ENCODE measurements at places on chromosomes 6 and 20.

DNA sequence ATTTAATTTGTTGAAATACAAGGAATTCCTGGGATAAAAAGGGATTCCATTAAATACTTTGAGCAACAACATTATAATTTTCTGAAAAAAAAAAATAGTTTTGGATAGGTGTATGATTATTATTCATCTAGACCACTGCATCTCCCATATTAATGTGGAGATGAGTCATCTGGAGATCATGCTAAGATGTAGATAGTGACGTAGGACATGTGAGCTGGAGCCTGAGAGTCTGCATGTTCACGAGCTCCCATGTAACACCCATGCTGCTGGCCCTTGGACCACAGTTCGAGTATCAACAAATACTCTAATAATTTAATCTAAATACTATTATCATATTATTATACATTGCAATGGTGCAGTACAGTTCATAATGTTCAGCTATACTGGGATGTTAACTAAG, 91.6 kb downstream of the EPM2A start:
- DNase-seq: no peak

DNA sequence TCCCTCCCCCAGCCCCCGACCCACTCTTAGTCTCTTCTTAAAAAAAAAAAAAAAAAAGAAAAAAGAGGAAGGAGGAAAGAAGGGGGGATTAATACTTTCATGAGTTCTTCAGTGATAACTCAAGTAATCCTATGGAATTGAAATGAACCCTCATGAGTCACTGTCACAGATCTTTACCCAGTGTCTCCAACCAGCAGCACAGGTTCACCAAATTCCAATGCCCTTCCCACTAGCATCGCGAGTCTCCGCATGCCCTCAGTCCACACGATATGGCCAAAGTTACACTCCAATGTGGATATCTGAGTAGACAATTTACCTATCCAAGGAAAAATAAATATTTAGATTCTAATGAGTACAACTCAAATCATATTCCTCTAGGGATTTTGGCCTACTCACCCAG, 74.5 kb downstream of the MDN1 start:
- no peak for DNase-seq

DNA sequence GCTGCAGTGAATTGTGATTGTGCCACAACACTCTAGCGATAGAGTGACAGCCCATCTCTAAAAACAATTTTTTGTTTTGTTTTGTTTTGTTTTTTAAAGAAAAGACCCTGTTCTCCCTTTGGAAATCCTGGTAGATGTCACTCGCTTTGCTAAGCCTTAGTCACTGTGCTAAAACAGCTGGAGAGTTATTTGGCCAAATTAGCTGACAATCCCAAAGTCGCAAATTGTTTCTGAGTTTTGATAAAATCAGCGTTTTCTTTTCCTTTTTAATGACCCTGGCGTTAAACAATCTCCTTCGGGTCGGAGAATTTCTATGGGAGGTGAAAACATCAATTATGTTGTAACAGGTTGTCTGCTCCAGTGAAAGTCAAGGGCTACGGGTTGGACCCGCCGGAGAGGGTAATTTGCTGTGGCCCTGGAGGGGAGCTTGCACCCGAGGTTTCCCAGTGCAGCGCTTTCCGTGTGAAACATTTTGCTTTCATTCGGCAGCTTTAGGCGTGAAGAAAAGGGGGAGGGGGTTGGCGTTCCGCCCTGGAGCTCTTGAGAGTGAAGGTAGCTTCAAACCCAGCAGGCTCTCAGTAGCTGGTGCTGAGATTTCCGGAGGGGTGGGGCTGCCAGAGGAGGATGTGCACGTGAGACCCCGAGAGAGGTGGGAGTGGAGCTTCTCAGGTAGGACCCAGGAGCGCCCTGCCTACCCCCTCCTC, 296.6 kb downstream of the PHACTR1 start:
- no peak for DNase-seq

GRCh38 chr6:168180548-168181011, 101.6 kb upstream of the FRMD1 start:
- DNase-seq: peak; percentile 23

GRCh38 chr6:127842562-127842961, 58.3 kb downstream of the THEMIS start:
- no peak for DNase-seq

- no peak for DNase-seq
Observed at GRCh38 chr20:37726971-37727956, 33.4 kb downstream of the CTNNBL1 start.

GRCh38 chr6:56616967-56617366, 25.7 kb downstream of the DST start:
- DNase-seq: no peak

- peak; percentile 54 for DNase-seq
Observed at GRCh38 chr20:23889775-23890187, 10.2 kb upstream of the CST5 start.

DNA sequence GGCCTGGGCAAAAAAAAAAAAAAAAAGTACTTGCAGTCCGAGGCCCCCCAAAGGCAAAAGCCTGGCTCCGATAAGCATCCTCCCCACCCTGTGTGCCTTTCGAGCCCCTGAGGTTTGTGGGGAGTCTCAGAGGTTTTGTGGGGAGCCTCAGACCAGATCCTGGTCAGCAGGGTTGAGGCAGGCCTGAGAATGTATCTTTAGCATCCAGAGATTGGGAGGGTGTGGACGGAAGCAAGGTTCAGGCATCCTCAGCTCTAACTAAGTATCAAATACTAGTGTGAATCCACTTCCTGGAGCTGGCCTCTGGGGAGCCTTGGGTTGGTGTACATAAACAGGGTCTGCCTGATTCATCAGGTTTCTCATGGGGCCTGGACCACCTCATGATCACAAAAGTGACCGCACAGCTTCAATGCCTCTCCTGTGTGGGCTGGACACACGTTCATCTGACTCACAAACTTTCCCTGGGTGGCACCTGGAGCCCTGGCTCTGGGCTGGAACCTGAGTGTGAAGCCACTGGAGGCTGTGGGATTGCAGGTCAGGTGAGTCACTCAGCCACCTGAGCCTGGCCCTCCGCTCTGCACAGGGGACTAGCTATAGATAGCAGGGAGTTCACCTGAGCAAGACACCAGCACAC, 24.4 kb downstream of the PCMTD2 start:
- no peak for DNase-seq

DNA sequence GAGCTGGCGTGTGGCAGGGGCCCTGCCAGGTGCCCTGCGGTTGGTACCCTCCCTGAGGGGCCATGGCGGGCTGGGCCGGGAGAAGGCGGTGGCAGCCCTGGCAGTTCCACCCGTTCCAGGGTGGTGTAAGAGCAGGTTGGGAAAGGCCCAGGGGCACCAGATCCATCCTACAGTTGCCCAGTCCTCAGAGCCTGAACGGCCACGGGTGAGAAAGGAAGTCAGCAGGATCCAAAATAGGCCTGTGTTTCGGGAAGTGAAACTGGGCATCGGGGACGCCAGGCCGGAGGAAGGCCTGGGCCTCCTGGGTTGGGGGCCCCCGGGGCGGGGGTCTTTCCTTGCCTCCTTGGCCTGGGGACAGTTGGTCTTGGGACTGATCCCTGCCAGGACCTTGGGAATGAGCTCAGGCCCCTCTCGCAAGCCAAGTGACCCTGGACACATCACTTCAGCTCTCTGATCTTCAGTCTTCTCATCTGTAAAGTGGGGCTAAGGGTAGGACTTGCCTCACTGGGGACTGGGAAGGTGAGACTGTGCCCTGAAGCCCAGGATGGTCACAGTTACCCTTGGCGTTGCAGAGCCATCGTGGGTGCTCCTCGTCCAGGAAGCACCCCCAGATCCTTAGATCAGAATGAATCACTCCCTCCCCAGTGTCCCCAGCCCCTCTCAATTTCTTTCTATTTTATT, 18.1 kb upstream of the NOL4L start:
- DNase-seq: no peak

All from liver (tissue), 10 donors.